Effector memory CD8-positive, alpha-beta T cell (primary cell): ENCODE measurements at places on chromosomes 13 and 19.

DNA sequence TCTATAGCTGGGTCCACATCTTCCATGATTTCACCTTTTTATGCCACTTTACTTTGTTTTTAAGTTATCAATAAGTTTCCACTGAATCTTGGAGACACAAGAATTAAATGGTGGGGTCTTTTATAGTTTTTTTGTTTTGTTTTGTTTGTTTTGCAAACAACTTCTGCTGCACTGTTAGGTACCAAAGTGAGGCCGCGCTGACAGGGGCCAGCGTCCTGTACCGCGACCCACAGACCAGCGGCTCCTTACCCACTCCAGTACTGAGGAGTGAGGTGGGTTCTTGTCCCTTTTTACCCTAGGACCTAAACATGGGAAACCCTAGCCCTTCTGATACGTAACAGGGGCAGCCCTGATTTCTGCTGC is 75.8 kb upstream of the MCF2L start:
- no peak for DNase-seq

- no peak for DNase-seq
Measured at GRCh38 chr13:77014906-77015685, 11.9 kb downstream of the FBXL3 start.

GRCh38 chr19:47094557-47095475 is 18.8 kb downstream of the ZC3H4 start:
- peak; percentile 26 for DNase-seq

GRCh38 chr13:114315074-114315785 is 927 bp downstream of the CHAMP1 start:
- DNase-seq, result no peak

- no peak for DNase-seq
Measured at GRCh38 chr13:27825072-27825471, 32.8 kb downstream of the GSX1 start.

DNA sequence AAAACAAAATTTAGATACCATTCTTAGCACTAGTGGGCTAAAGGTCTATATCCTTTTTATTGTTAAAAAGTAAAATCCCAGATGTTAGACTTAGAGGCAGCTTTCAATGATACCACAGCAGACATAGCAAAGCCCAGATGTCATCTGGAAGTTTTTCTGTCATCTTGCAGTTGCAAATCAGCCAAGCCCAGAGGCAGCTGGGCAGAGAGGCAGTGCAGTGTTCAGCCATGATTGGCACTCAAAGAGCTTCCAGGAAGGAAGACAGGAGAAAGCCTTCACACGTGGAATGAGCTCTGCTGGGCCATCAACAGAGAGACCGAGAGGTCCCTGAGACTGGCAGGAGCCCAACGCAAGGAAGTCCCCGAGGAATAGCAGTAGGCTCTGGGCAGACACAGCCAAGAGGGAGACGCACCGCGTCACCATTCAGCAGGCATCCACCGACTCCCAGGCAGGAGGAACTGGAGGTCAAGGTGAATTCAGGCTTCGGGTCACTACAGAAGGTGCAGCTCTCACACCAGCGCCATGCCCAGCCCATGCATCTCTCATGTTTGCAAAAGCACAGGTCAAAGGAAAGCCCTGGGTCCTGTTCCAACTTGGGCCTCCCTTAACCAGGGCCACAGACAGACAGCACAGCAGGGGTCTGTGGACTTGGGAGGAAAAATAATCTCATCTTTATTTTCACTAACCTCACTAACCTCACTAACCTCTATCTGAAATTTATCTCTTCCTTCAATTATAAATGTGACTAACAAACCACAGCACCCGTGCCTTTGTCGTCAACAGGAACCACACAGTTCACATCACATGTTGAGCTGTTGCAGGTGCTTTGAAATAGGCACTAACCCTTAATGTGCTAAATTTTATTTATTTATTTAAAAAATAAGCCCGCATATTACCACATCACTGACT is 54.9 kb downstream of the TUBGCP3 start:
- no peak for DNase-seq

DNA sequence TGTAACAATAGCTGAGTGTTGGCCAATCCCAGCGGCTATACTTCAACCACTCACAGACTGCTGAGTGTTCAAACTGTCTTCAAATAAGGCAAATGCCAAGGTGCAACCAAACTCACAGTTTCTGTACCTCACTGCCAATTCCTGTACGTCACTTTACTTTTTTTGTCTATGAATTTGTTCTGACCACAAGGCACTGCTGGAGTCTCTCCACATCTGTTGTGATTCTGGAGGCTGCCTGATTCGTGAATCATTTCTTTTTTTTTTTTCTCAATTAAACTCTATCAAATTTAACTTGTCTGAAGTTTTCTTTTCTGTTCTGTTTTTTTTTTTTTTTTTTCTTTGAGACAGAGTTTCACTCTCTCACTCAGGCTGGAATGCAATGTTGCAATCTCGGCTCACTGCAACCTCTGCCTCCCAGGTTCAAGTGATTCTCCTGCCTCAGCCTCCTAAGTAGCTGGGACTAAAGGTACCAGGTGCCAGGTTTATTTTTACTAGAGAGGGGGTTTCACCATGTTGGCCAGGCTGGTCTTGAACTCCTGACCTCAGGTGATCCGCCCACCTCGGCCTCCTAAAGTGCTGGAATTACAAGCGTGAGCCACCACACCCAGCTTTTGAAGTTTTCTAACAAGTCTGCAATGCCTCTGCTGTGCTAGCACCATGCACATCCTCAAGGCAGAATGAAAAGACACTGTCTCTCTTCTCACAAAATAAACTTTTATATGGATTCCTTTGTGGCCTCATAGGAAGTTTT is 401.7 kb downstream of the IRS2 start:
- no peak for DNase-seq
